ENCODE measurements at places on chromosomes 1 and 21.

GRCh38 chr1:209723265-209723664 is 18.6 kb downstream of the HSD11B1 start:
- DNase-seq: no peak

DNA sequence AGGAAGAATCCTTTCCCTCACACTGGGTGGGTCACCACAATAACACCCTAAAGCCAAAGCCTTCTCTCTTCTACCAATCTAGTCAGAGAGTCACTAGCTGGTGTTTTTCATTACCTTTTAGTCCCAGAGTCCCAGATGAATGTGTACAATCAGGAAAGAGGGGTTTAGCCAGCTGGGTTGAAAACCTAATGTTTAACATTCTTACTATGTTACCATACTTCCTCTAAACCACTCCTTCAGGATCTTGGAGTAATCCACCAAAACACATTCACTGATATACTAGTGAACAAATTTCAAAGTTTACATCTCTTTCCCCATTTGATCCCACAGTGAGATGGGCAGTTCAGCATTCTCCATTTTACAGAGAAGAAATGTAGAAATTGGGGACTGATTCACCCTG is 9.7 kb downstream of the LPAR3 start:
- no peak for DNase-seq

DNA sequence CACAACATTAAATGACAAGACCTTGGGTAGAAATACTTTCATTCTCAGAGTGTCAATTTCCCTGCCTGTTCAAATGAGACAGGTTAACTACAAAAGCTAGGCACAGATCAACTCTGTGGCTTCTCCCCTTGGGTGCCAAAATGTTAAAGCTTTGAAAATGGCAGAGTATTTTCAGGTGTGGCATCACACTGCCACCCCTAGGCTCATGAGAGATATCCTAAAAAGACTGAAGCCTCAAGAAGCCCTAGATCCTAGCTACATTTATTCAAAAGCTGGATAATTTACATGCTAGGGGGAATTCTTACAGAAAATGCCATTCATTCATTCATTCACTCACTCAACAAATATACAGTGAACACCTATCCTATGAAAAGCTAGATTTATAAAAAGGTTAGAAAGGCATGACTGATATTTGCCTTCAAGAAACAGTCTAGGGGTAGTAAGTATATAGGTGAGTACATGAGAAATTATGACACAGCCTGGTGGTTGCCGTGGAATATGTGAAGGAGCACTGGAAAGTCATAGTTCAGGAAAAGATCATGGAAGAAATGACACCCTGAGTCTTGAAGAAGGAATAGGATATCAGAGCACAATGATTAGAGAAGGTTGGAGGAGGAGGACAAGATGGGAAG is 15.9 kb upstream of the RAB4A start:
- peak; percentile 4 for DNase-seq

GRCh38 chr21:28338701-28339305 is 653.9 kb downstream of the LTN1 start:
- DNase-seq: no peak

DNA sequence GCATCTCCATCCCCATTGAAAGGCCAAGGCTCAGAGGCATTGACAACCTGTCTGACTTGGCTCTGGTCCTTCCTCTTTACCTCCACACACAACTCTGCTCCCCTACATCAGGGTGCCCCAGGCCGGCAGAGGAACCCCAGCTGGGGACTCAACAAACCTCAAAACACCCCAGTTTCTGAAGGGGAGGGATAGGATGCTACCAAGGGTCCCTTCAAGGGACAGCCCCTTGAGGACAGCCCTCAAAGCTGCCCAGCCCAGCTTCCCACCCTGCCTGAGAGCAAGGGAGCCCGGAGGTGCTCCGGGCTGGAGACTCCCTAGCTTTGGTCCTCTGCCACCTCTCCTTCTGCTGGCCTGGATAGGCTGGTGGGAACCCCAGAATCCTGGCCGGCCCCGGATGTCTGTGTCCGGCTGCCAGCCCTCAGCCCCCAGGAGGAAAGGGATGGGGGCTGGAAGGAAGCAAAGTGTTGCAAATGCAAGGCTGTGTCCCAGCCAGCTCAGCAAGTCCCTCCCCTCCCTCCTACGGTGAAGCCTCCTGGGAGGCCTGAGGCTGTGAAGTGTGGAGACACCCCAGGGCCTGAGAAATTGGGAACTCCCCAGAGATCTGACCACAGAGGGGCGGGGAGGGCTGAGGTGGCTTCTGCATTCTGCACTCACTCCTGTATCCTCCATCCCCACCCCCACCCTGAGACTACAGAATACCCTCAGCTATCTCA is 1.1 kb upstream of the MARCKSL1 start:
- no peak for DNase-seq

- DNase-seq: no peak
Measured at GRCh38 chr1:12634156-12634555, 9.7 kb upstream of the AADACL4 start.

DNA sequence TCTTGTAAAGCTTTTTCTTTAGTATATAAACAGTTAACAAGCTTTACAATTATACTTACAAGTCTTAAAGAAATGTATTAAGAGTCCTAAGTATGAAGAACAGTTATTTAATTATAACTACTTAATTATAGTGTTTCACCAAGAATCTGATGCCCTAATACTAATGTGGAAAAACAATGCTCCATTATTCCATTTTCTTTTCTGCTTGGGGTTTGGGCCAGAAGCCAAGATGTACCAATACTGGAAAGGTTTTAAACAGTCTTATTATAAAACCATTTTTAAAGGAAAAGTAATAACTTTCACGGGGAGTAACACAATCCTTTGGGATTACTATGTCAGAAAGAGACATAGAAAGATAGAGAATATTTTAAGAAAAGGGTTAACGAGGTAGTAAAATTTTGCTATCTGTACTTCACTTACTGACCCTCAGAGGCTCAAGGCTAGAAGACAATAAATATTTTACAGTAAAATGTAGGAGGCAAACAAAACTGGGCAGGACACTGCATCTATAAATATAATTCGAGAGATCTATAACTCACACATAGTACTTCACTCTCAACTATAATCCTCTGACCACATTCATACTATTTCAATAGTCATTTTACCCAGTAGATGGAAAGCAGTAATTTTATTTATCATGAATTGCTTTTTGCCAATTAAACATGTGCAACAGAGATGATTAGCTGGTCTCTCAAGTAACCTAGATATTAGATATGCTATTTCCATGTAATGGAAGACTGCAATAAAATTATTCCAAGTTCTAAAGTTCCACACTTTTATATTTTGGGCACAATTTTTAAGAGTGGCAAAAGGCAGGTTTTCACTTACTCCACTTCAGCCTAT is 63.9 kb downstream of the LTN1 start:
- DNase-seq: no peak

DNA sequence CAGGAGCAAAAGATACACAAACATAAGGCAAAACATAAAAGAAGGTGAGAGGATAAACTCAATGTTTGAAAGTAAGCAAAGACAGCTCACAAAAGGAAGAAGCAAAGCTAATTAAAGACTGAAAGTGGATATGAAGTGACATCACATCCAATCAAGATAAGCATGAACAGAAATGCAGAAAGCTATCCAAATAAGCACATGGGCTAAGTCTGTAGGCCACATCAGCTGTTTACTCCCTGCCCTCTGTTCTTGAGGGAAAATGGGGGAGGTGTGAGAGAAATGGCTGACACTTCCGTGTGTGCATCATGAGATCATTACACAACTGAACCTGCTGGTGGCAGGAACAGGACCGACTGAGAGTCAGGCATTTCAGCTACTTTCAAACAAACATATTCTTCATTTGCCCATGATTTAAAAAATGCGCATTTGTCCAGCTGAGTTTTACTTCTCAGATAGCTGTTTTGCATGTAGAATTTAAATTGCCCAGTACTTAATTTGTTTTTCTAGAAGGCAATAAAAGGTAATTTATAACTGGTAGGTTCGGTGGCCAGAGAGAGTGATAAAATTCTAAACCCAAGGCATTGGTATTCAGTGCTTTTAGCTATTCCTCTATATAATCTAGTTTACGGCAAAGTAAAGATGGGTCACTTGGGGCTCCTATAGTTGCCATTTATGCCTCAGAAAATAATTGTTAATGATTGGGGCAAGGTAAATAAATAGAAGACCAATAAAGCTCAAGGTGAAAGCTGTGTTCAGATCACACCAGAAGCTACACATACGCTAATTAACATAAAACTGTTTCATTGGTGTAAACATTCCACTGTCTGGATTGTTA is 27.2 kb upstream of the MAN1A2 start:
- peak; percentile 96 for DNase-seq

DNA sequence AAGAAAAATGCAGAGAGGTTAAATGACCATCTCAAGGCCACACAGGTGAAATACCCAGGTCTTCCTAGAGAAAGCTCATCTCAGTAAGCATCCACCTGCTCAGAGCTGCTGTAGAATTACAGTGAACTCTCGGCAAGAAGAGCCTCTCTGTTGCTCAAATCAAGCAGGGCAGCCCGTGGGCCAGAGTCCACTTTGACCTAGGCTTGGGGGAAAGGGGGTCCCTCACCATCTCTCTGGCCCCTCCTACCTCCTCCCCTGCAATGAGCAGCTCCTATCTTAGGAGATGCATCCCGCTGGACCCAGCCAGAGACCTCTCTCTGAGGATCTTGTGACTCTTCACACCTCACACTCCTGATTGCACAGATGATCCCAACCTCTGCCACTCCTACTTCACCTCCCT is 364.7 kb downstream of the PTPRU start:
- DNase-seq: no peak

DNA sequence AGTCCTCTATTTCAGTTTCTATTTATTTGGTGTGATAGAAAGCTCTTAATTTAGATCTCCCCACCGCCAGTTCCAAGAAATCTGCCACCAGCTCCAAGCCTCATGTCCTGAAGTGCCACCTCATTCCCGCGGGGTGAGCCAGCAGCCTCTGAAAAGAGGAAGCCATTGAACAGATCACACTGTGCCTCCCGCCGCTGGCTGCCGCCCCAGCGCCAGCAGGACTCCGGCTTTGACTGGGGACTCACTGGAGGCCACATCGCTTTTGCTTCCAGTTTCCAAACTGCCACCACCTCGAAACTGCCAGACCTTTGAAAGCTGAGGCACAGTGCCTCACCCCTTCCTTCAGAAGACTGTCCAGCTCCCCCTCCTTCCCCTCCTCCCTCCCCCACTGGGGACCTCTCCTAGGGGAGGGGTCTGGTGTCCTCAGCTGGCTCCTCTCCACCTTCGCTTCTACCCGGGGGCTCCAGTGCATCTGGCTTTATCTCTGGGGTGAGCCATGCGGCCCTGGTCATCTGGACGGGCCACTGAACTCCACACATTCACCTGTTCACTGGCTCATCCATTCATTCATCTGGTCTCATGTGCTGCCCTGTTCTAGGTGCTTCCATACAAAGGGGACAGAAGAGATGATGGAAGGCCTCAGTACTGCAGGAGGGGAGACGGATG is 58.9 kb downstream of the VPS26C start:
- no peak for DNase-seq

DNA sequence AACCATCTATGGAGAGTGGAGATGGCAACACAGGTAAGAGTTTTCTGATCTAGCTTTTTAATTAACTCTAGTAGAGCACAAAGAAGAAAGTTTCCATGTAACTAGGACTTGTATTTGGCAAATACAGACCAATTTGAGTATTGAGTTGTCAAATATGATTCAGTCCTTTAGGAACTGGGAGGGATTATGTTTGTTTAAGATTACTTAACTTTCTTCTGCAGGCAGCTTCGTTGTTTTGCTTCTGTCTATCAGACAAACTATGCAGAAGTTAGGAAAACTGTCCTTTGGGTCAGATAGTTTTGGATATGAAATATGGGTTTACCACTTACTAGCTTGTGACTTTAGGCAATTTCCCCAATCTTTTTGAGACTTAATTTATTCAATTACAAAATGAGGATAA is 111.8 kb downstream of the POU2F1 start:
- no peak for DNase-seq

GRCh38 chr1:241695246-241696171 is 43.4 kb downstream of the WDR64 start:
- DNase-seq: no peak

- DNase-seq: no peak
Measured at GRCh38 chr1:203791498-203791897, 3.9 kb upstream of the ZBED6 start.

DNA sequence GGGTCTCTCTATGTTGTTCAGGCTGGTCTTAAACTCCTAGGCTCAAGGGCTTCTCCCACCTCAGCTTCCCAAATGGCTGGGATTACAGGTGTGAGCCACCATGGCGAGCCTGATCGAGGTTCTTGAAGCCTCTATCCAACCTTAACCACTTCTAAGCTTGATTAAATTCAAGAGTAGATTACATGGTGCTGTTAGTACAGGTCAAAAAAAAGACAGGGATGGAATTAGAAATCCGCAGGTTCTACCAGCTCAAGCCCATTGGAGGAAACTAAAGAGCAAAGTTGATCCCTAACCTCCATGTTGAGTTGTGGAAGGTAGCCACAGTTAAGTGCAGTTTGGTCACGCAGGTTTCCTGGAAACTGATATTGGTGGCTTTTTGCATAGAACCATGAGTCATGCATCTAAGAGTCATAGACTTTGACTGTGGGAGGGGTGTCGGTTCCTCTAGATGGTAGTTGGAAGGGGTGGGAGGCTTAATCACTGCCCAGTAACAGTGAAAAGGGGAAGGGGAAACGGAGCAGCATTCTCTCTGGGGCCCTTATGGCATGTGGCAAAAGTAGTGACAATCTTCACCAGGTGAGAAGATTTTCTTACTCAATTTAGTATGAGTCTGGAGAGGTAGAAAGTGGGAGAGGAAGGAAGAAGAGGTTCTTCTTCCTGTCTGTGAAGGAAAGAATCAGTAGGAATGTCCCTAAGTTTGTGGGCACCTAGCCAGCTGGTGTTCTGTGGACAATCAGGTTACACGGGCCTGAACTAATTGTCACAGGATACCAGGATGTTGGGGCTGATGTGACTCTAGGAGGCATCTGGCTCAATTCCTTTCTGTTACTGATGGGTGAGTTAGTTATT is 7.0 kb downstream of the CD53 start:
- DNase-seq: no peak

DNA sequence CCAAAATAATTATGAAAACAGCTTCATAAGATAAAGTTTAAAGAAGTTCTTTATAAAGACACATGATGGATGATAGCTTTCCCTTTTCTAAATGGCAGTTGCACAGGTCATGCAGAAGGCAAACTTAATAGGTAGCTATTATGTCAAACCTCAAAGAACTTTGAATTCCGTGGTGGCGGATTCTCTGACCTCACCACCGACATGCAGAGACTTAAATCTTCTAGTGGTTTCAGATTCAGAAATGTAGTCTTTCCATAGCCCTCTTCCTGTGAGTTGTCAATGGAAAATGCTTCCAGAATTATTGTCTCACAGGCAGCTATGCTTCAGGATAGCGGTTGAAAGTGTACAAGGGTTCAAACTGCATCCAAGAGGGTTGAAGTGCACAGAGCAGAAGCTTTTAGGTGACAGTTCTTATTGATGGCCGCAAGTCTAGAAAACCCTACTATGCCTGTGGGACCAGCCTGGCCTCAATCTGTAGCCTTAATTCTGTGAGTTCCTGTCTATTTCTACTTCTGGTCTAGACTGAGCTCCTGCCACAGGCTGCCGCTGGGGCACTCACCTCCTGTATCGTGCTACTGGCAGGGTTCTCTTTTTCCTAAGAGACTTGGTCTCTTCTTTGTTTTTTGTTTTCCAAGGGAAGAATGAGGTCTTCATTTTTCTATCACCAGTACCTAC is 117.0 kb upstream of the ERRFI1 start:
- no peak for DNase-seq
